ENCODE measurements at places on chromosomes 5 and 9.

DNA sequence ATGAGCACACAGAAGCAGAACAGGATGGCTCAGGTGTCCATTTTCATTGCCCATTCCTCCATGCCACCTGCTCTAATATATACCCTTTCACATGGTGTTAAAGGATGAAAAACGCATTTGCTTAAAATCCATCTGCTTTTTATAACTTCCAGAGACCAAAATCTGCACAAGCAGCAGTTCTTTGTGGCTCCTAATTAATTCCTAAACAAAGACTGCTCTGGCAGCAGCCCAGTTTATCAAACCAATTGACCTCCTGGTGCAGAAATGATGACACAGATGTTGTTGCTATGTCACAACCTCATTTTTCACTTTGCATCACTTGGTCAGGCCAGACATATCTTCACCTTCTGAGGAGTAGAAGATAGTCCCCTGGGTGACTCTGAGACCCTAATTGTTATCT is 141.2 kb downstream of the ASTN2 start:
- no peak for DNase-seq

GRCh38 chr5:100827481-100827889 is 75.6 kb downstream of the ST8SIA4 start:
- no peak for DNase-seq

- no peak for DNase-seq
Measured at GRCh38 chr5:96316487-96316886, 116.6 kb downstream of the PCSK1 start.

DNA sequence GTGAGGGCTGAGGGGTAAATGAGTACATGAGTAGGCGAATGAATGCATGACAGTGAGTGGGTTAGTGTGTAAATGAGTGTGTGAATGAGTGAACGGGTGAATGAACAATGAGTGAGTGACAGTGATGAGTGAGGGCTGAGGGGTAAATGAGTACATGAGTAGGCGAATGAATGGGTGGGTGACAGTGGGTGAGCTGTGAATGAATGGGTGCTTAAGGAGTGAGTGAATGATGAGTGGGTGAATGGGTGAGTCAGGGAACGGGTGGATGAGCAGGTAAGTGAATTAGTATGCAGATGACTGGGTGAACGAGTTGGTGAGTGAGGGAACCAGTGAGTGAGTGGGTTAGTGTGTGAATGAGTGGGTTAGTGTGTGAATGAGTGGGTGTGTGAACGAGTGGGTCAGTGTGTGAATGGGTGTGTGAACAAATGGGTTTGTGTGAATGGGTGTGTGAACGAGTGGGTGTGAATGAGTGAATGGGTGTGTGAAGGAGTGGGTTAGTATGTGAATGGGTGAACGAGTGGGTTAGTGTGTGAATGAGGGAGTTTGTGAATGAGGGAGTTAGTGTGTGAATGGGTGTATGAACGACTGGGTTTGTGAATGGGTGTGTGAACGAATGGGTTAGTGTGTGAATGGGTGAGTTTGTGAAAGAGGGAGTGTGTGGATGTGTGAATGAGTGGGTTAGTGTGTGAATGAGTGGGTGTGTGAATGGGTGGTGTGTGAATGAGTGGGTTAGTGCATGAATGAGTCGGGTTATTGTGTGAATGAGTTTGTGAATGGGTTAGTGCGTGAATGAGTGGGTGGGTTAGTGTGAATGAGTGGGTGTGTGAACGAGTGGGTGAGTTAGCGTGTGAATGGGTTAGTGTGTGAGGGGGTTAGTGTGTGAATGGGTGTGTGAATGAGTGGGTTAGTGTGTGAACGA is 32.9 kb downstream of the NKD2 start:
- no peak for DNase-seq

- no peak for DNase-seq
Measured at GRCh38 chr9:36396985-36397384, 3.1 kb downstream of the RNF38 start.

- DNase-seq = no peak
Measured at GRCh38 chr5:179271821-179272325, 73.4 kb downstream of the ADAMTS2 start.
